ENCODE measurements at places on chromosomes 12 and 14.

GRCh38 chr14:61231810-61232209, 49.3 kb downstream of the TMEM30B start:
- no peak for DNase-seq

GRCh38 chr12:124661341-124661740, 93.9 kb upstream of the NCOR2 start:
- no peak for DNase-seq

GRCh38 chr14:74634481-74634880, 22.4 kb upstream of the LTBP2 start:
- DNase-seq = no peak

DNA sequence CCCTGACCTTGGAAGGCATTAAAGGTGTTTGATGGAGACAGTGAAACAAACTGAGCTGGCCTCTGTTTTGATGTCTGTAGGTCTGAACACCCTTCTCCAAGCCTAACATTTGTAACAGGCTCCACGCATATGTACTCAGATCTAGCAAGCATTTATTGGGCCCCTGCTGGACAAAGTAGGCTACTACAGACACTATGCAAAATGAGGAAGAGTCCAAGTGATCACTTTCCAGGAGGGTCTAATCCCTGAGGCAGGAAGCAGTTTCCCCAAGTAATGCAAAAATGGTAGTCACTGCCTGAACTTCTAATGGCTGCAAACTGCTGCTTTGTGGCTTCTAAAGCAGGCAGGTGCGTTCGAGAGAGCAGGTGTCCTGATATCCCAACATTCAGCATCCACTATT, 405.8 kb downstream of the MED13L start:
- peak; percentile 61 for DNase-seq

DNA sequence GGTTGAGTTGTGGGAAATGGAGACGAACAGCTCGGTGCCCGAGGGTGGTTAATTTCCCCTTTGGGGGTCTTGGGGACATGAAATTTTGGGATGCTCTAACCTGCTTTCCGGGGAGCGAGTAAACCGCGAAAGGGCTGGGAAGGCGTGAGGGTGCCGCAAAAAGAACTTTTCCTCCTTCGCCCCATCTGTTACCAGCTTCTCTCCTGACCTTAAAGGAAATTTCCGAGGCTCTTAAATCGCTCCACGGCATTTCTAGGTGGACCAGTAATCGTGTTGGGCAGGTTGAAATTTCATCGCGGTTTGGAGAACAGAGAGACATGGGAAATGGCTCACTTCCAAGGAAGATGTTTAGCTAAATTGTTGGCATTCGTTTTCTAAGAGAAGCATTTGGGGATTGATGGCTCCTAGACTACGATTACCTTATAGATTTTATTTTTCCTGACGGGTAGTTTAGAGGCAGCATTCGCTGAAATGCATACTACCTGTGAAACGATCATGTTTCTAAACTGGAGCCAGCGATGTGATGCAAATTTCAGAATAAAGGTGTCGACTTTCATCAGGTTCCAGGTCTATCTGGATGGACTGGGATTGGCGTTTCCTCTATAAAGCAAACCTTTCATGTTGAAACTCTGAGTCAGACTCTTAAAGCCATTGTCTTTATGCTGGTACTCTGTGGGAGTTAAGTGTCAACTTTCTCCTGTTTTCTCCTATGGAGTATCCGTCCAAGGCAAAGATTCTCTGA, 414.5 kb downstream of the PCNX1 start:
- peak; percentile 84 for DNase-seq

DNA sequence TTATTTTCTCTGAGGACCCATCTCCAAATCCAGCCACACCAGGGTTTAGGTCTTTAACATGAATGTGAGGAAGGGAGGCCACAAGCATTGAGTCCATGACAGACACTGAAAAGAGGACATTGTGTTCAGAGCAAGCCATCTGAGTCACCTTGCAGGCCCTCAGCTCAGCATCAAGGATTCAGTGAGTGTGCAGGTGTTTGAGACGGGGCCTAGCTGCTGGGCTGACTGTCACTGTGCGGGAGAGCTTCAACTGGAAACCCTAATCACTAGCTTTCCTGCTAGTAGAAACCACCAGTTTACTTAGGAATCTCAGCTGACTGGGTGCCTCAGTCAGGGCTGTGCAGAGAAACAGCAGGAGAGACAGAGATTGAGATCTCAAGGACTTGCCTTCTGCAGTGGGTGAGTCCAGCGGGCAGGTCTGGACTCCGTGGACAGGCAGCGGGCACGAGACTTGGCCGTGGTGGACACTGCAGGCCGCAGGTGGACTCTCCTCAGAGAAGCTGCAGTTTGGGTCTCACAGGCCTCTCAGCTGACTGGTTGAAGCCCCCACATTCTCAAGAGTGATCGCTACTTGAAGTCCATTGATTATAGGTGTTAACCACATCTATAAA, 86.1 kb upstream of the DYNC1H1 start:
- DNase-seq = no peak

DNA sequence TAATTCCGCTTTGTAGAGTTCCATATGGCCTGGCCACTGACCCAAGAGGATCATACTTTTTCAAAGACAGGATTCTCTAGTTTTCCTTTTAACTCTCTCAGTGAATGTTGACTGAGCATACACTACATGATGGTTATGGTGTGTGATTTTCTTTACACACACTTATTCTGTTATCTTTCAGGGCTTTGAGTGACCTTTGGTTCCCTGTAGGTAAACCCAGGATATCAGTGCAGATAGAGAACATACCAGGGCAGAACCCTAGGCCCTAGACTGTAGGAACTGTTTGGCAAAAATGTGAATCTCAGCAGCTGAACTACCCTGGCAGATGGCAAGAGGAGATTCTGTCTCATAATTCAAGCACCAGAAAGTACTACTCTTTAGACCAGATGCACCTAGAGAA, 159.6 kb downstream of the KCNA5 start:
- no peak for DNase-seq

DNA sequence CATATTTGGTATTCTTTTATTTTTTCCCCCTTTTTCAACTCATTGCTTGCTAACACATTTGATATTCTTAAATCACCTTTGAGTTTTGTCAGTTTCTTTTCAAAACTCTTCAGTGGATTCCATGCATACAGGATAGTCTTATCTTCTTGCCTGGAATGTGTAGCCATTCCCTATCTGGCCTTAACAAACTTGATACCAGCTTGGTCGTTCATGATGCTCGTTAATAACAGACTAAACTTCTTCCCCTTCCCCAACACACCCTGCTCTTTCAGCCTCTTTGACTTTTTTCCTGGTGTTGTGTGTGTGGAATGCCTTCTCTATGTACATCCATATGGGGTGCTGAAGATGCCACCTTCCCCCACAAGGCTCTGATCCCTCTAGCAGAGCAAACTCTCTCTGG, 17.7 kb upstream of the CALM1 start:
- no peak for DNase-seq

- DNase-seq = no peak
Observed at GRCh38 chr14:90381011-90381786, 15.6 kb upstream of the CALM1 start.

GRCh38 chr14:50714450-50715073, 46.5 kb upstream of the SAV1 start:
- DNase-seq = peak; percentile 58

GRCh38 chr14:49954171-49954631, 61.3 kb downstream of the ARF6 start:
- no peak for DNase-seq

GRCh38 chr14:61421212-61421923, 100.0 kb downstream of the PRKCH start:
- no peak for DNase-seq

GRCh38 chr12:56829908-56830307, 66.8 kb downstream of the HSD17B6 start:
- DNase-seq = no peak

DNA sequence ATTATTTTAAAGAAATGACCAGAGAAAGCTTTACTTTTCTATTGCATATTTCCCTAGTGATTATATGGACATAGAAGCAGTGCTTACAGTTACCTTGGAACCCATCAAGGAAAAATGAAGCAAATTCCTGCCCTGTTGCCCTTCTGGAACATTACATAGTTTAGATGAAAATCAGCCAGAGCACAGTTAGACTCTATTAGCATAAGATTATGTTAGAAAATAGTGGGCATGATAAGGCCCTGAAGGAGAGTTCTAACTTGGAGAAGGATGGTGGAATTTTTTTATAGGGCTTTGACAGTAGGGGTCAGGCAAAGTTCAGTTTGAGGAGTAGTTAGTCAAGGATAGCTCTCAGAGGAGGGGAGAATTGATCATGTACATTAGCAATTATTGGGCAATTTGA, 74.3 kb downstream of the FUT8 start:
- no peak for DNase-seq

DNA sequence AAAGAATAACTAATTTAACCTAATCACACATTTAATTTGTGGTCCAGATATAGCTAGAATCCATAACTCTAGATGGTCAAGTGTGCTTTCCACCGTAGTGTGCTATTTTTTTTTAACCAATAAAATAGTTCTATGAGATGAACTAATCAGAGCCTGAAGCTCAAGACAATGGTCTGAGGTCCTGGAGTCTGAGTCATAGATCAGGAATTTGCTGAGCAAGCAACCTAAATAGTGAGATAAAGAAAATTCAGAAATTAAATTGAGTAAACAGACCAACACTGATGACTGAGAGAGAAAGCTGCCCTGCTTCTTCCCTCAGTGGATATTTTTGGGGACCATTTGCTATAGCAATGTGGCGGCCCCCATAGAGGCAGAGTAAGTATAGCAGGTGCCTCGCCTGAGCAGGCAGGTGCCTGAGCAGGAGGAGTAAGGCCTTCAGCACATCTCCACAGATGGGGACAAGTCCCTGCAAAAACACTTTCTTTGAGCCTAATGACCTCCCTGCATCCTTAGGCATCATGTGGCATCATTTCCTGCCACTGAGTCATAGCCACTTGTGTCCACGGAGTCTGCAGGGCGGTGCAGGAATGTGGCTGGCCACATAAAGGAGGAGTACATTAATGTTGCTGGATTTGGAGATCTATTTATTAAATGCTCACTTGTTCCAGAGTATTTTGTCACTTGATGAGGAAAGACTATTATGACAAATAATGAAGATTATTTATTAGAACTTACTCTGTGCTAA, 13.9 kb upstream of the CLEC4E start:
- peak; percentile 52 for DNase-seq

GRCh38 chr12:678747-679712, 15.8 kb upstream of the NINJ2 start:
- DNase-seq = no peak

DNA sequence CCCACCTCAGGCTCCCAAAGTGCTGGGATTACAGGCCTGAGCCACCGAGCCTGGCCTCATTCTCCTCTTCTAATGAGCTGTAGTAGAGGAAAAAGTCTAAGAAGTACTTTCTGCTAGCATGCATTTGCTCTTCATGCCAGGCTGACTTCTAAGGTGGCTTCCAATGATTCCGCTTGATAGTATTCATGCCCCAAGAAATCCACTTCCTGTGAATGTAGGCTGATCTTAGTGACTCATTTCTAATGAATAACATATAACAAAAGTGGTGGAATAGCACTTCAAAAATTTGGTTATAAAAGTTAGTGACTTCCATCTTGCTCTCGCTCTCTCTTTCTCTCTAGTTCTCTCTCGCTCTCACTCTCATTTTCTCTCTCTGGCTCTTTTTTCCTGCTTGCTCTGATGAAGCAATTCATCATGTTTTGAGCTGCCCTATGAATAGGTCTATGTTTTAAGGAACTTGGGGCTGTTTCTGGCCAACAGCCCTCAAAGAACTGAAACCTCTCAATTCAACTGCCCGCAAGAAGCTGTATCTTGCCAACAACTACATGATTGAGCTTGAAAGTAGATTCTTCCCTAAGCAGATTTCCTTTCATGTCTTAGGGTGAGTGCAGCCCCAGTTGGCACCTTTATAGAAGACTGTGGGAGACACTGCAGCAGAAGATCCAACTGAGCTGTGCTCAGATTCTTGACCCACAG, 282.9 kb downstream of the RMST start:
- DNase-seq = no peak

DNA sequence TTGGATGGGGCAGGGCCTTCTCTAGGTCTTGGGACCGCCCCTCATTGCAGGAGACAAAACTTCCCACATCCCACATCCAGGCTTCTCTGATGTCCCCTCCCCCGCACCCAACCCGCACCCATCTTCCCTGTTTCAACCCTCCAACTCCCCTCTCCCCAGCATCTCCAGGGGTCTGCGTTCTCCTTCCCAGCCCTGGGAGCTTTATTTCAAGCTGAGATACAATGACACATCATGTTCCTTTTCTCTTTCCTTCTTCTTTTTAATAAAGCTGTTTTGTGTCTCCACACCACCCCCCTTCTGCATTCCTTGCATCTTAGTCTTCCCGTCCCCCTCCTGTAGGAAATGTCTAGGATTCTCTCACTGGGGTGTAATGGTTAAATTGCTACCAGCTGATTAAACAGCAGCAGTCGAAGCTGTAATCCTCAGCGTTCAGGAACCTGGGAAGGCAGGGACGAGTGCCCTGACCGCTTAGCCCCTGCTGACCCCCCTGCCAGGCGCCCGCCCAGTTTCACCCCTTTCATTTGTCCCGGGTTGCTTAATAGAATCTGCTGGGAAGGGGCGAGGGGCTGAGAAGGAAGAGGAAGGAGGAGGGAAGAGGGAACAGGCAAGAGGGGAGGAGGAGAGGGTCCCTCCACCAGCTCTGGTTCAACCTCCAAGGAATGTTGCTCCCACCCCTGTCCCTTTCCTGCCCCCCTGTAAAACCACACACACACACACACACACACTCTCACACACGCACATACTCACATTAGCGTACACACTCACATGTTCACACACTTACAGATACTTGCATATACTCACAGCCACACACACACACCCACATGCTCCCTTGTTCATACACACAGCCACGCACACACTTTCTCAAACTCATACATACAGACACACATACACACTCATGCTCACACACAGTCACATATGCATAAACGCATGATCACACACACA, 104.5 kb upstream of the MED13L start:
- peak; percentile 98 for DNase-seq

- DNase-seq = peak; percentile 89
Observed at GRCh38 chr12:27652174-27652763, 44.0 kb upstream of the REP15 start.

DNA sequence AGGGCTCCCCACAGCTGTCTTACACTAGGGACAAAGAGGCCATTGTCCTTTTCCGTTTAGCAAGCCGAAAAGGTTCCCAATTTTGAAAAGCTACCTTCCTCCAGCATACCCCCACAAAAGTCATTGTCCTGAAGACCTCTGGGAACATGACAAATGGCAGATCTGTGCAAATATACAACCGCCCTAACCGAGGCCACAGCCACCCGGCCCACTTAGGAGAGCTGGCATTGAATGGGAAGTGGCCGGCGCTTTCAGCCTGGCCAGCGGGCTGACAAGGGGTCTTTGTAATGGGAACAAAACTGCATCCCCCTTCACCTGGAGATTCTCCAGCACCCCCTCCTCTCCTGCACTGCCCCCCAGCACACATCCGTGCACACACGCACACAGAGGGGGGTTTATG, 48.1 kb upstream of the VASH1 start:
- no peak for DNase-seq

GRCh38 chr12:119720349-119720748, 52.4 kb downstream of the PRKAB1 start:
- no peak for DNase-seq

- peak; percentile 30 for DNase-seq
Observed at GRCh38 chr12:65612440-65612839, 211.8 kb upstream of the HMGA2 start.

GRCh38 chr12:59734371-59734770, 138.5 kb downstream of the SLC16A7 start:
- DNase-seq = no peak

Data from ELR (cell line).